Osteocyte (in vitro differentiated cells): ENCODE measurements at places on chromosomes 7 and 10. TPM values are rescaled to one million over a fixed set of nuclear protein-coding genes. Genes with fewer than 3 reads are reported as not detected.

ELFN1 gene
- 0.62 and 0.73 TPM in 2 replicates for total RNA-seq

ITGB8 gene
- total RNA-seq = 1.5 and 2.4 TPM in 2 replicates

FOXI2 gene
- not detected in 2 replicates for total RNA-seq

ZNF853 gene
- total RNA-seq = 18.2 and 18.3 TPM in 2 replicates

DIP2C gene
- total RNA-seq = 36.8 and 36.9 TPM in 2 replicates

GRCh38 chr10:132814469-132814856 lies 28.5 kb upstream of the NKX6-2 start:
- no peaks in the 10 kb centered on the region for H3K36me3 ChIP-seq
- no peak for DNase-seq
- H3K27me3 ChIP-seq = peaks cover 23% of the 10 kb centered on the region
- H3K27ac ChIP-seq = no peak overlapping the region

DNA sequence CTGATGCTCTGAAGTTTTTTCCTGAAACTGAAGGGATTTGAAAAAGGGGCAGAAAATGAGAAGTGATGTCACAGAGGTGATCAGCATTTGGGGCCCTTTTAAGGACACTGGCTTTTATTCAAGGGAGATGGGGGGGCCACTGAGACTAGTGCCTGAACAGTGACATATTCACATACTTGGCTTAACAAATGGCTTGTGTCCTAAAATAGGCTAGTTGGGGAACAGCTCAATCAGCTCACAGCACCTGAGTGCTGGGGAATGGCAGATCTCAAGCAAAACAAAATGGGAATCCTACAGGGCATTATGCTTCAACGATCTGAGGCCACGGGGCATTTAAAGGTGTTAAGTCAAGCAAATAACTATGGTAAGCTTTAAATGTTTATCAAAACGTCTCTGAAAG lies 90.1 kb downstream of the UBE2H start:
- peak overlapping the region; percentile 97 for H3K27ac ChIP-seq
- peaks cover 85% of the 10 kb centered on the region for H3K4me1 ChIP-seq
- DNase-seq = no peak
- H3K36me3 ChIP-seq = peaks cover 9% of the 10 kb centered on the region

DNA sequence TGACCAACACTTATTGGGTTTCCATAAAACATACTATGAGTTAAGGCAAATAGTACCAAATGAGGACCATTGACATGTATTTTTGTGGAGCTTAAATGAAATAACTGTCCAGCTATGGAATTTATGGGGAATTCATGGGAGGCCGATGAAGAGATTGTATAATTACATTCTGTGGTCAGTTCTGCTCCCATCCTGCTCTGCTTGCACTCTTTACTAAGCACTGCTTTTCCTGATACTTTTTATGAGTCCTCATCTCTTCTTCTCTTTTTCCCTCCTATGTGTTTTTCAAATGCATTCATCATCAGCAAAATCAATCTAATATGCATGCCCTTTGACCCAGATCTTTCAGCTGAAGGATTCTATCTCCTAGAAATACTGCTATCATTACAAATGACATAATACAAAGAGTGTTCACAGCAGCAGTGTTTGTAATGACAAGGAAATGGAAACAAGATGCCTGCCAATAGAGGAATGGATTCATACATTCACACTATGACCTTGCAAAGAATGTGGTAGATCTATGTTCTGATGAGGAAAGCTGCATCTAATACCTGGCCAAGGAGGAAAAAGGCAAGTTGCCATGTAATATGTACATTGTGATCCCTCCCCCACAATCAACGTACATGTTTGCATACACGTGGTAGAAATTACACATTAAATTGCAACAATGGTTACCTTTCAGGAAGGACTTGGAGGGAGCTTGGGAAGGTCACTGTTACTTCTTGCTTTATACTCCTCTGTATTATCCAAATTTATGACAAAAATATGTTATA lies 73.9 kb downstream of the PCGF5 start:
- no peak overlapping the region for H3K4me3 ChIP-seq
- no peak overlapping the region for H3K27ac ChIP-seq
- H3K4me1 ChIP-seq = peaks cover 10% of the 10 kb centered on the region
- no peaks in the 10 kb centered on the region for H3K36me3 ChIP-seq

GRCh38 chr7:27636326-27637006 lies 26.2 kb downstream of the HIBADH start:
- peaks cover 19% of the 10 kb centered on the region for H3K36me3 ChIP-seq
- H3K4me1 ChIP-seq = peaks cover 43% of the 10 kb centered on the region
- no peaks in the 10 kb centered on the region for H3K27me3 ChIP-seq
- DNase-seq = no peak

DNA sequence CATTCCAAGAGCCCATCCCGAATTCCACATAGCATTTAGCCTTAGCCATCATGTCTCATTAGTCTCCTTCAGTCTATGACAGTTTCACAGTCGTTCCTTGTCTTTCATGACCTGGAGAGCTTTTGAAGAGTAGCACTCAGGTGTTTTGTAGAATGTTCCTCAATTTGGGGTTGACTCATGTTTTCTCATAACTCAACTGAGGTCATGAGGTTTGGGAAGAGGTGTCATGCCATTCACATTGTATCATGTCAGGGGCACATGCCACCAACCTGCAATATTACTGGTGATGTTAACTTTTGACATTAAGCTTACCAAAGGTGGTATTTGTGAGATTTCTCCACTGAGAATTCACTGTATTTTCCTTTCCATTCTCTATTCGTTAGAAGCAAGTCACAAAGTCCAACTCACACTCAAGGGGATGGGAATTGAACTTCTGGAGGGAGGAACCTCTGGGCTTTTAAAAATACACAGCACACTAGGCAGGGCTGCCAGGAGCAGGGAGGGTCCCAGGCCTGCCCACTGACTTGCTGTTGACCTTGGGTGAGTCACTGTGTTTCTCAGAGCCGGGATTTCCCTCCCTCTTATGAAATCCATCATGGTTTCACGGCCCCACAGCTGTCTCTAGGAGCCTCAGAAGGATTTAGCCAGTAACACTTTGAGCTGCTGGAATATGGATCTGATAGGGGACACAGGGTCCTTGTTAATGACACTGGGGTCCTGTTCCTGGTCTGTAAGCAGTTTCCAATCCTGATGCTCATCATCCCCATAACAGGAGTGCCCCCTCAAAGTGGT lies 74.4 kb upstream of the TCF7L2 start:
- DNase-seq = no peak
- peaks cover 5% of the 10 kb centered on the region for H3K4me1 ChIP-seq
- no peak overlapping the region for H3K27ac ChIP-seq
- H3K4me3 ChIP-seq = no peak overlapping the region
- H3K36me3 ChIP-seq = no peaks in the 10 kb centered on the region

DNA sequence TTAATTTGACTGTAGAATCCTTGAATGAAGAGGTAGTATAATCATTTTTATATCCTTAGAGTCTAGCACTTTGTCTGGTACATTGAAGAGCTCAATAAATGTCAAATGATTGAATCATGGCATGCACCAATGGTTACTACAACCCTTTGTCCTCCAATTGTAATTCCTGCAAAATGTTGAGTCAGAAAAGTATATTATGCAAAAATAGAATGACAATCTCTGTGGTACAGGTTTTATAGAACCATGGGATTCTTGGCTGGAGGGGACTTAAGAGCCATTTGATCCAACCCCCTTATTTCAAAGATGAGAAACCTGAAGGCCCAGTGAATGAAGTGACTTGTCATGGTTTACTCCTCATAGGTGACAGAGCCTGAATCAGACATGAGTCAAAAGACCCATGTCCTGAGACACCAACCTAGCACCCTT lies 30.9 kb upstream of the SMKR1 start:
- DNase-seq = no peak
- no peaks in the 10 kb centered on the region for H3K36me3 ChIP-seq
- H3K4me1 ChIP-seq = no peaks in the 10 kb centered on the region
- no peak overlapping the region for H3K27ac ChIP-seq

DNA sequence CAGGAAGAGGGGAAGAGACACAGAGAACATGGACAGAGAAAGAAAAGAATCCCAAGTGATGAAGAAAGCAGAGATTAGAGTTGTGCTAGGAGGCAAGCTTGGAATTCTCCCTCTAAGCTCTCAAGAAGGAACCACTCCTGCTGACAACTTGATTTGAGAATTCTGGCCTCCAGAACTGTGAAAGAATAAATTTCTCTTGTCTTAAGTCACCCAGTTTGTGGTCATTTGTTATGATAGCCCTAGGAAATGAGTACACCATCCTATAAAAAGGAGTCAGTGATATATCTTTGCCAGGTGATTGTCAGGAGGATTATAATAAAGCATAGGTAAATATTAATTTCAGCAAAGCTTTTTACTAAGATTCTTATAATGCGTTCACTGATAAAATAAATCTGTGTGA lies 82.7 kb upstream of the TFEC start:
- H3K4me1 ChIP-seq = peaks cover 3% of the 10 kb centered on the region
- no peak overlapping the region for H3K27ac ChIP-seq
- H3K4me3 ChIP-seq = no peak overlapping the region
- DNase-seq = no peak

GRCh38 chr10:14659626-14660196 lies 115.0 kb downstream of the FAM107B start:
- H3K27me3 ChIP-seq = peaks cover 5% of the 10 kb centered on the region
- no peak overlapping the region for H3K27ac ChIP-seq
- no peak overlapping the region for H3K4me3 ChIP-seq
- H3K36me3 ChIP-seq = no peaks in the 10 kb centered on the region
- peaks cover 18% of the 10 kb centered on the region for H3K4me1 ChIP-seq

DNA sequence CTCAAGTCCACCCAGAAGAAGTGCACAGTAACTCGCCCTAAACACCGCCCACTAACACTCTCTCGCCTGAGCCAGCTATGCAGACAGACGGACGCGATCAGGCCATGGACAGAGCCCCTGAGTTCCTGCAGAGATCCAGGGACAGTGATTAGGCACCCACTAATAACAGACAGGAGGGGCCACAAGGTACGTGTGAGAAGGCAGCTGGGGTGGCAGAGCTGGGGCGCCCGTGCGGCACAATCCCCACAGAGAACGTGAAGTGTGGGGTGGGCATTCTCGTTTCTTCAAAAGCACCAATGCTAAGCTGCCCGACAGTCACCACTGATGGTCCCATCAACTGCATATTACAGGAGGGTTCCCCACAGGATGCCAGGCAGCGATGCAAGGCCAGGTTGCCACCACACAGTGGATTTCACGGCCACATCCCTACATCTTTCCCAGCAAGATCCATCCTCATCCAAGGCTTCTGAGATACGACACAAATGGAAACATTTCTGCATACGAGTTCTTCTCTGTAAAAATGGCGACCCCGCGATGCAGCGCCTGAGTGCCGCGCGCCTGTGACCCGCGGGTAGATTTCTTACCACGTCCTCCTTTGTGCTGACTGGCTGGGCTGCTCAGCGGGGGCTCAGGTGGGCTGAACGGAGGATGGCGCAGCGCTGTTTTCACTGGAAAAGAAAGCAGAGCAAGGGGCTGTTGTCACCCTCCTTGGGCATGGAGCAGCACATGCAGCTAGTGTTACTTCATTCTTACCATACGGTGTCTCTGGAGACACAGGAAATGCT lies 237.5 kb downstream of the TNS3 start:
- H3K27ac ChIP-seq = no peak overlapping the region
- peaks cover 26% of the 10 kb centered on the region for H3K36me3 ChIP-seq
- H3K4me3 ChIP-seq = no peak overlapping the region
- DNase-seq = no peak

DNA sequence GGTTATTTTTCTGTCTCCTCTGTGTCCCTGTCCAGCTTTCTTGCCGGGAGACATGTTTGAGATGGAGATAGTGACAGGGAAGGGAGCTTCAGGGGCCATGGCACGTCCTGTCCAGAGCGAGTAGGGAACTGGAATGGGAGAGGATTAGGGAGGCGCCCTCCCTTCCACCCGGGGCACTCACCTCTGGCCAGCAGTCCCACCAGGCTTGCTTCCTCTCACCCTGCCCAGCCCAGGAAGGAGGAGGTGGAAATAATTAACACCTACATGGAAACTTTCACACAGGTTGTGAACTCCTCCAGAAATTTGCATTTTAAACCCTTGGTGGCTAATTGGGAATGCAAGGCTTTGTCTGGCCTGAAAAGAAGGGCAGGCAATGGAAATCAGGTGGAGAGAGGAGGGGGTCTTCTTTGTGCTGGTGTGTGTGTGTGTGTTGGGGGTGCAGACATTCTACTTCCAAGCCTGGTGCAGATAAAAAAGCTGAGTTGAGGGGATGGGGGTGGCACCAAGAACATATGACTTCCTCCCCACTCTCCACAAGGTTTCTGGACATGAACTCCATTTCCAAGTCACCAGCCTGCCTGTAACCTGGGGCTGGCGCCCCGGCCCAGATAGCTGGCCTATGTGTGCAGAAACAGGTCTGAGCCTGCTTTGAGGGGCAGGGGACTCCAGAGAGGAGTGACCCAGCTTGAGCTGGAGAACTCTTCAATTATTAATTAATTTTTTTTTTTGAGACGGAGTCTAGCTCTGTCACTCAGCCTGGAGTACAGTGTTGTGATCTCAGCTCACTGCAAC lies 199.4 kb downstream of the CYP26A1 start:
- no peak for DNase-seq
- H3K27ac ChIP-seq = no peak overlapping the region

DNA sequence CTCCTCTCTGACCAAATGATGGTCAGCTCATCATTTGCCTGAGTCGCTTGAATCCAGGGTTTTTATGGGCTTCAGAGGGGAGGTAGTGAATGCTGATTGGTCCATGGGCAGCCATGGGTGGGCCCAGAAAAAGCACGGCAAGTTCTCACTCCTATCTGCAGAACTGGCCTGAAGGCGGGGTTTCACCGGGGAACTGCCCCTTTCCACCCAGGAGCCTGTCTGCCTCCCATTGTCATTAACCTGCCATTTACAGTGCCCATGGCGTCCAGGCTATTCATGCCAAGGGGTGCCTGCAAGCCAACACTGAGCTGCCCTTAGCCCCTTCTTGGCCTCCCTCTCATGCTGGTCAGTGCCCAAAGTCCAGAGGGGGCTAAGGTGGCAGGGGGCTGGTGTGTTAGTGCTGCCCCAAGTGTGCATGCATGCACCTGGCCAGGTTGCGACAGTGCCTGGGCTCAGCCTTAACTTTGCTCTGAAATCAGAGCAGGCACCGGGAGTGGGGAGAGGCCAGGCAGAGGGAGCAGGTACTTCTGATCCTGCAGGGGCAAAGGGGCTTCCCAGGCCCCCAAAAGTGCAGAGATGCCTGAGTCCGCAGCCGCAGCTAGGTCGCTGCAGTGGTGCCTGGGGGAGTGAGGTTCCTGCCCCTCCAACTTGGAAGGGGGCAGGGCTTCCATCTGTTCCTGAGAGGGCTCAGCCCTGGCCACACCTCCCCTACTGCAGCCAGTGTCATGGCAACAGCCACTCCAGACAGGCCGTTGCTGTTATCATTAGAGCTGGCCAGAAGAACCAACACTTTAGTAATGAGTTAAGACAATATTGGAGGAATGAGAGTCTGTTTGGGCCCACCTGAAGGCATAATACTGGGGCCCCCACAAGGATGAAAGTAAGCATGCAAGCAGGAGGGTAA lies 561.6 kb downstream of the GRM8 start:
- no peaks in the 10 kb centered on the region for H3K27me3 ChIP-seq
- peaks cover 15% of the 10 kb centered on the region for H3K4me1 ChIP-seq
- no peaks in the 10 kb centered on the region for H3K36me3 ChIP-seq

GRCh38 chr10:33165911-33166310 lies 168.6 kb downstream of the NRP1 start:
- H3K27me3 ChIP-seq = no peaks in the 10 kb centered on the region
- no peak overlapping the region for H3K4me3 ChIP-seq
- no peak overlapping the region for H3K27ac ChIP-seq
- DNase-seq = no peak
- H3K4me1 ChIP-seq = peaks cover 34% of the 10 kb centered on the region
